ENCODE measurements at places on chromosomes 4 and X. TPM values are rescaled to one million over a fixed set of nuclear protein-coding genes. Genes with fewer than 3 reads are reported as not detected.

GDI1 gene
- total RNA-seq = 101 TPM

KCNIP4 gene
- not detected for total RNA-seq

ALPK1 gene
- total RNA-seq = 19.7 TPM

SH3RF1 gene
- total RNA-seq = 8.9 TPM

SSX3 gene
- total RNA-seq = not detected

OPN1MW2 gene
- not detected for total RNA-seq

All from pericardium fibroblast (primary cell).